ENCODE measurements at places on chromosomes 6 and 20.

- DNase-seq: no peak
Observed at GRCh38 chr6:32954267-32954666, 1.4 kb upstream of the HLA-DMA start.

GRCh38 chr6:84172080-84172479 is 55.4 kb downstream of the CEP162 start:
- DNase-seq: no peak

GRCh38 chr6:704046-704445 is 11.1 kb upstream of the EXOC2 start:
- no peak for DNase-seq

DNA sequence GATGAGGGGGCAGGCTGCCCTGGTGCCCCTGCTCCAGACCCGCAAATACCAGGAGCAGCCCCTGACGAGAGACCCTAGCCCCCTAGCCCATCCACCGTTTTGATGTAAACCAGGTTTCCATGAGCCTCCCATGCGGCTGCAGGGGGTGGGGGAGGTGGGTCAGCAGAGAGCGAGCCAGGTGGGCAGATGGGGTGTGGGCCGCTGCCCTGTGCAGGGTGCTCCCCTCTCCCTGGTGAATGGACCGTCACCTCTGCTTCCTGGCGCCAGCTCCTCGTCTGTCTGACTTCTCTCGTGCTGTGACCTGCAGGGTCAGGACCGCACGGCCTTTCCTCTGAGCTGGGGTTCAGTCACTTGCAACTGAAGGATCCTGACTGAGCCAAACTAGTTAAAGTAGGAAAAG is 15.7 kb upstream of the BHLHE23 start:
- no peak for DNase-seq

DNA sequence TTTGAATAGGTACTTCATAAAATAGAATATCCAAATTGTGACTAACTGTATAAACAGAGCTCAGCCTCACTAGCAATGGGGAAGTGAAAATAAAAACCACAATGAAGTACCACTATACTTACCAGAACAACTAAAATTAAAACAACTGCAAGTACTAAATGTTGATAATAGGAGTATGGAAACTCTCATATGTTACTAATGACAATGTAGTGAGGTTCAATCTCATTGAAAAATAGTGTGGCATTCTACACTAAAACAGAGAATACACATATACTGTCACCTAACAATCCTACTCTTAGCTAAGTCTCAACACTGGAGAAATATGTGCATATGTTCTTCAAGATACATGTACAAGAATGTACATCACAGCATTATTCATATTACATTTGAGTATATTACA is 132.0 kb upstream of the CARMIL1 start:
- DNase-seq: no peak

DNA sequence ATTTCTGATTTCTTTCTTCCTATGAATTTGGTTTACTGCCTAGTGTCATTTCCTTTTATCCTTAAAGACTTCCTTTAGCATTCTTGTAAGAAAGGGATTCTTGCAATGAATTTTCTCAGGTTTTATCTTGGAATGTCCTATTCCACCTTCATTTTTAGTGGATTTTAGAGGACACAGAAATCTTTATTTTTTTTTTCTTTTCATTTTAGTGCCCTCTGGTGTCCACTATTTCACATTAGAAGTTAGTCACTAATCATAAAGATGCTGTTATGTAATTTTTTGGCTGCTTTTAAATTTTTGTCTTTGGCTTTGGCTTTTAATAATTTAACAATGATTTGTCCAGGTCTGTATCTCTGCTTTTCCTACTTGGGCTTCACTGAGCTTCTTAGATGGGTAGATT is 28.1 kb downstream of the LMBRD1 start:
- DNase-seq: no peak

DNA sequence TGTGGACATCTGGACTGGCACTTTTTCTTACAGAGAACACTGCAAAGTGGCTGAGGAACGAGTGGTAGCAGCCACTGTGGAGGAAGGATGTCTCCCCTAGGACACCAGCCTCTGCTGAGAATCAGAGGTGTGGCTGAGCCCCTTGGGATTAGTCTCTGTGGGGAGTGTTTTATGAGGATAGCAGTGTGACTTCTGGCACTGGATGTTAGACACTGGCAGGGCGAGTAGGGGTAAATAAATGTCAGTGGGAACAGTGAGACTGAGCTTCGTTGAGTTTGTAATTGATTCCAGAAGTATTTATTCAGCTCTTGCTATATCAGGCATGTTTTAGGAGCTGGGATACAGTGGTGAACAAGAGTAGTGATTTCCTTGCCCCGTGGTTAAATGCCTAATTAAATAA is 124.0 kb downstream of the JARID2 start:
- no peak for DNase-seq

- DNase-seq: no peak
Observed at GRCh38 chr6:109034526-109034925, 60.1 kb downstream of the SESN1 start.

GRCh38 chr6:33719326-33719987 is 8.0 kb upstream of the UQCC2 start:
- DNase-seq: no peak

- DNase-seq: no peak
Observed at GRCh38 chr6:31814677-31815024, 432 bp downstream of the HSPA1L start.

DNA sequence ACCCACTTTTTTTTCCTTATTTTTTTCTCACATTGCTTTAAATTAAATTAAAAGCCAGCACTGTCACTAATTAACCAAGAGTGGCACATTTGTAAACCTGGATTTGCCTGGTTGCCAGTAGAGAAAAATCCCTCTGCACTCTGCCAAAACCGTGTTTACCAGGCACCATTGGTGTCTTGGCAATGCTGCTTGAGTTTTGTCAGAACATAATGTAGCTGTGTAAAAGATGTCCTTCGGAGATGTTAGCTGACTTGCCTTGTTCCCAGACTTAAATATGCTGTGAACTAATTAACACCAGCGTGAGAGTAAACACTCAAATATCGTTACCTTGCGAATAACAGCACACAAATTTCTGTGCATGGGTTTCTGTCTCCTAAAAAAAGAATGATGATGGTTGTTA is 694.9 kb upstream of the ID4 start:
- DNase-seq: no peak

- DNase-seq: no peak
Observed at GRCh38 chr6:152571089-152571488, 66.1 kb downstream of the SYNE1 start.

DNA sequence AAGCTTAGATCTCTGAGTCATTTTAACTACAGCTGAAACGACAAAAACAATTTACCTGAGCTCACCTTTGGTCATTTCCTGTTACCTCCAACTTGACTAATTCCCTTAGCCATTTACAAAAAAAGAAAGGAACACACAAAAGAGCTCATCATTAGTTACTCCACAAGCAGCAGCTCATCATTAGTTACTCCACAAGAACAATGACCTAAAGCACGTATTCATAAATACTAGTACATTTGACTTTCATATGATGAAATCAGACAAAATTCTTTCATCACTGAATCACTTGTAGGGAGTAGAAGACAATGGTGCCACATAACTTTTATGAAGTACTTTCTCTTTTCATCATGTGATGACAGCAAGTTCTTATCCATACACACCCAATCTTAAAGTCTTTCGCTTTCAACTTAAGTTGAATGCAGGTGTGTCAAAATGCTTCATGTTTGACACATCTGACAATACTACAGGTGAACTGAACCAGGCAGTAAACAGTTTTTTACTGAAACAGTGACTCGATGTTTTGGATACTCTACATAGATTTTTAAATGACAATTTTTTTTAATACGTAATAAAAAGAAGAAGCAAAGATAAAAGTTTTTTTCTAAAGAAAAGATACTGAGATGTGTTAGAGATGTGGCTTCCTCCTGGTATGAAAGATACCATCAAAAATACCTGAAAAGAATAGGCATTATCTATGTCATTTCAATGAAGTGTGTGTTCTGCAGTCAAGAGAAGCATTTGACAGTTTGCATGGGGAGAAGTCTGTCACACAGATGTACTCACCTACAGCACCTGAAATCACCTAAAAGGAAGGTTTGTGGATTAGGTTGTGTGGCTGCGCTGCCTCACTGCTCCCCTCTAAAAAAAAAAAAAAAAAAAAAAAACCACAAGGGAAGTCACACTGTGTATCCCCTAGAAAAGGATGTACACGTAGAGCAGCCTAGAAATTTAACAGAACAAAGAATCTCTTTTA is 109.1 kb downstream of the PRDM1 start:
- no peak for DNase-seq

DNA sequence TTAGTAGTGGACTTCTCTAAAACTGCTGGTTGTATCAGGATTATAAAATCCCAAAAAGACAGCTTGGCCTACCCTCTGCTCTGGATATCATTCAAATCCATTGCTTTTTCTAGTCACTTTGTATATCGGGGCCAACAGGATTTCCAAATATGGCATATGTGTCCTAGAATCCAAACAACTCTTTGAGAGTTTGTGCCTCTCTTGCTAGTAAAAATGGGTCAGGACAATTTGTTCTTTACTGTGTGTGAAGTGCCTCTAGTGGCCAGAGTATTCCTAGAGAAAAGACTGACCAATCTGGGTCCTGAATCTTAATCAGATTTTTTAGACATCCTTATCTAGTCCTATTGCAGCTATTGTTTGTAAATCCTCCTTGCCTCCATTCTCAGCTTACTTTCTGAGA is 33.5 kb upstream of the MANEA start:
- DNase-seq: no peak

All from D721Med (cell line).